ENCODE measurements at places on chromosomes 12 and 14.

- DNase-seq = no peak
Observed at GRCh38 chr12:53624458-53624857, 1.7 kb downstream of the ATF7 start.

GRCh38 chr12:67352682-67353081, 83.5 kb downstream of the CAND1 start:
- no peak for DNase-seq

DNA sequence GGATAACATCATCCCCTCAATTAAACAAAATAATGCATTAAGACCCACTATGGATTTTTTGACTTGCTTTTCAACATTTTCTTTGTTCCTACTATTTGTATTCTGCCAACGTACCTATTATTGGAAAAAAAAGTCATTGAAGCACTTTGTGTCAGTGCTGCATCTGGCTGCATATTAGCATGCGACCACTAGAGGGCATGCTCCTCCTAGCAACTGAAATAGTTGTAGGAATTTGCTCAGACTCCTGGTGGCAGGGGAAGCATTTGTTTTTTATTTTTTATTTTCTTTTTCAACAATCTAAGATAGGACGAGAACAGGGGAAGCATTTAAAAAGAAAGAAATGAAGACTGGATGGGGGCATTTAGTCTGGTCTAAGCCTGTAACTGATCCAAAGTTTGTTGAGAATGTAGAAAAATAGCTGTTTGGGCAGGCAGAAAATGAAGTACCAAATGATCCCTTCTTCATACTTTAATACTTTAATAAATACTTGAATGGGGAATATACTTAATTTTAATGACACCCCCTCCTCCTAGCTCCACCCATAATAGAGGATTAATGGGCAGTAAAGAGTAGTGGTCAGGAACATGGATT, 14.5 kb upstream of the CLEC4A start:
- DNase-seq = peak; percentile 65

DNA sequence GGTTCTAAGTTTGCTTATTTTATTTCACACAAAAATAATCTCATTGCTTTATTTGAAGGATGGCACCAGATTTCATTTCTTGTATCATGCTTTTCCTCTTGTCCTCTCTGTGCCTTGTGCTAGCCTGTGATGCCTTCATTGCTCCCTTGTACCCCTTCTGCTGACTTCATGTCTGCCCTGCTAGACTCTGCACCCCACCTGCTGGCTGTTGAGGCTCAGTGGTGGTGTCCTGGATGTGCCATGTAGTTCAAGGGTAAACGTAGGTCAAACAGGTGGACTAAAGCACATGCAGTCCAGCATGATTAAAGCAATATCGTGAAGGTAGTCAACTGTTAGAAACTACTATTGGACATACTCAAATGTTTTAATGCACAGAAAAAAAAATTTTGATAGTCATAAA, 21.6 kb downstream of the MRPS35 start:
- DNase-seq = no peak

DNA sequence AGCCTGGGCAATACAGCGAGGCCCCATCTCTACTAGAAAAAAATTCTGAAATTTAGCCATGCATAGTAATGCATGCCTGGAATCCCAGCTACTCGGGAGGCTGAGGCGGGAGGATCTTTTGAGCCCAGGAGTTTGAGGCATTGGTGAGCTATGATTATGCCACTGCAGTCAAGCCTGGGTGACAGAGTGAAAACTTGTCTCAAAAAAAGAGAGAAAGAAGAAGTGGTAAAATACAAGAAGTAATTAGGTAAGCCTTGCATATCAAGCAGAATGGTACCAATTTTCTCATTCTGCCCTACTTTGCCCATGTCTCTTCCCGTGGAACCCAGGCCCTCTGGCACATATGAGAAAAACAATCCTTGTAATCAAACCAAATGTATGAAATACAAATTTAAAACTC, 70.7 kb downstream of the SUSD6 start:
- no peak for DNase-seq

DNA sequence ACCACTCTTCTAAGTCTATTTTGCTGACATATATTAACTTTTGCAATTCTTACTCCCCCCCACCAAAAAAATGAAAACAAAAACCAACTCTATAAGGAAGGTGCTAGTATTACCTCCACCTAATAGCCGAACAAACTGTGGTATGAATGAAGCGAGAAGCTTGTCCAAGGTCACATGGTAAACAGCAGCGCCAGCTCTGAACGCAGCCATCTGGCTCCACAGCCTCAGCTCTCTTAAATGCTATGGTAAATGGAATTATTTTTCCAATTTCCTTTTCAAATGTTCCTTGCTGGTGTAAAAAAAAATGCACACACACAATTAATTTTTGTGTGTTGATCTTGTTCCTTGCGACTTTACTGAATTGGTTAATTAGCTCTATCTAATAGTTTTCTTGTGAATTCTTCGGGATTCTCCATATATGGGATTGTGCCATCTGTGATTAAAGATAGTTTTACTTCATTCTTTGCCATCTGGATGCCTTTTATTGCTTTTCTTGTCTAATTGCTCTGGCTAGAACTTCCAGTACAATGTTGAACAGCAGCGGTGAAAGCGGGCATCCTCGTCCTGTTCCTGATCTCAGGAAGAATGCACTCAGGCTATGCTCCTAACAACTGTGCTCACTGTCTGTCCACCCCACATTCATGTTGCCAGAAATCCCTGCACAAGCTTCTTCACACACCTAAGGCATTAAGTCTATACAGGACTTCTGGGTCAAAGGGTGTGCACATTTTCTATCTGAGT, 10.7 kb upstream of the C12orf76 start:
- no peak for DNase-seq

DNA sequence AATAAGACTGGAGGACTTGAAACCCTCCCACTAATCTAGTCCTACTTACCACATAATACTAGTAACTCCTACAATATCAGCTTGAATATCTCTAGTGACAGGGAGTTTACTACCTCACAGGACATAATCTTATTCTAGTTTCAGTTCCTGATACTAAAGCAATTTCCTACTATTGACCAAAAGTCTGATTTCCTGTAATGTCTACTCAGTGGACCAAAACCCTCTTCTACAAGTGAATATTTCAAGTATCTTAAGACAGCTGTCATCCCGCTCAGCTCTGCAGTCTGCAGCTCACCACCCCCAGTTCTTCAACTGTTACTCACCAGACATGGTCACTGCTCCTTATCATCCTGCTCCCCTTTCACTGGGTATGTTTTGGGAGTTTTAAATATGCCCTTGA, 70.8 kb upstream of the TMCC3 start:
- no peak for DNase-seq

GRCh38 chr12:67437011-67437410, 167.9 kb downstream of the CAND1 start:
- DNase-seq = no peak

GRCh38 chr12:106195621-106196027, 52.2 kb downstream of the CKAP4 start:
- DNase-seq = no peak

DNA sequence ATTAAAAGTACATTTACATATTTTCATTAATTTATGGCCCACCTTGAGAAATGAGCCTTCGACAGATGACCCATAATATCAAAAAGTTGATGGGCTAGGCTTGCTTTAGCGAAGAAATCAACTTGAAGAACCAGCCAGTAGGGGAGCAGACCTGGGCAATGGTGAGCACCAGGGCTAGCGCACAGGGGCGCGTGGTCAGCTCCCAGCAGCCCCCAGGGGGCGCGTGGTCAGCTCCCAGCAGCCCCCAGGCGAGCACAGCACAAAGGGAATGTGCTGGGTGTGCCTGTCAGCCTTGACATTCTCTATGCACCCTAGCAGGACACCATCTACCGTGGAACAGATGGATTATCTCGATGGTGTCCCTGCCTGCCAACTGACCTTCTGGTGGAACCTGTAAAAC, 15.3 kb upstream of the SOX5 start:
- no peak for DNase-seq

- no peak for DNase-seq
Observed at GRCh38 chr12:12872139-12872933, 19.0 kb upstream of the GPRC5A start.

DNA sequence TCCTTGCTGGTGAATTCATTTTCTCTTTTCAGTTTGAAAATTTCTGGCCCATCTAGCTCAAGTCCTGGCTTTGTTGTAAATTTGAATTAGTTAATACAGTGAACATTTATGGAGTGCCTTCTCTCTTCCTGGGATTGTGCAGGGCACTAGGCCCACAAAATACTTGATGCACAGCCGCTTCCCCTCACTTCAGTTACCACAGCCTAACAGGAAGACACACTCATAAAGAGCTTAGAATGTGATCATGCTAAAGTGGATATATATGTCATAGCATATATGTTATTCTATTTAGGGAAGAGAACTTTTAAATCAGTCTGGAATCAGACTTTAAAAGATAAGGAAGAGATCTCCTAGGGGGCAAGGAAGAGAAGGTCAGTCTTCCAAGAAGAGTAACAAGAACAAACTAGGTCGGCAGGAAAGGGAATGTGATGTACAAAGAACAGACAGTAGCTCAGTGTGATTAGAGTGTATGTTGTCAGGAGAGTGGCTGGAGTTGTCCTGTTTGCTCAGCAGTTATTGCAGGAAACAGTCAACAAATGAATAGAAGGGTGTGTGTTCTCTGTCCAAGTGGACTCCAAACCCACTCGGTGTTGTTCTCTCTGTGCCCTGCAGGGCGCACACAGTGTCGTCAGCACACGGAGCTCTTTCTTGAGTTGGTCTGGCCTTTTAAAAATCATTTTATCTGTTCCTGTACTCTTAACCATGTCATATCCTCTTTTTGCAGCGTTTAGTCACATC, 74.4 kb downstream of the DAAM1 start:
- DNase-seq = no peak

DNA sequence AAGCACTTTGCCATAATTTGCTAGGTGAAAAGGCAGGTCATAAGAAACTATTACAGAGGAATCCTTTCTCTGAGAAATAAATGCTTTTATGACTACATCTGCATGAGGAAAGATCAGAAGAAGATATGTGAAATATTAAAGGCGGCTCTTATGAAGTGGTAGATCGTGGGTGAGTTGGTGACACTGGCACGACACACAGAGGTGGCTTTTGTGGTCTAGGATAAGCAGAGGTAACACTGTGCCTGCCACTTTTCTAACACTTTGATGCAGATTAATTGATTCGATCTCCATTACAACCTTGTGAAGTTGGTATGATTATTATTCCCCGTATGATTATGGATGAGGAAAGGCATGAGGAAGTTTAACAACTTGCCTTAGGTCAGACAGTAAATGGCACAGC, 60.0 kb upstream of the ELK3 start:
- no peak for DNase-seq

DNA sequence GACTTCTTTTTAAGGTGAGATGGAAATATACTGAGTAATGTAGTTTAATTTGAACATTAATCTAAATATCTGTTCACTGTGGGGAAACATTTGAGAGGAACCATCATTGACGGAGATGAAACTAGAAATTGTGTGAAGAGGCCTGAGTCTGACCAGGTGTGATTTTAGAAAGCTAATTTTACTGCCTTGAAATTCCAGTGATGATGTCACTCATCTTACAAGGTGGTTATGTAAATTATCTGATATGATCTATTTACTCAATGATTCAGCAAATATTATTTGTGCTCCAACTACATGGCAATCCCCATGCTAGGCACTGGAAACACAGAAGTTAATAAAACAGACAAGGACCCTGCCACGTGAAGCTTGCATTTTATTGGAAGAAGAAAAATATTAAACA, 435.7 kb upstream of the DCN start:
- DNase-seq = no peak

DNA sequence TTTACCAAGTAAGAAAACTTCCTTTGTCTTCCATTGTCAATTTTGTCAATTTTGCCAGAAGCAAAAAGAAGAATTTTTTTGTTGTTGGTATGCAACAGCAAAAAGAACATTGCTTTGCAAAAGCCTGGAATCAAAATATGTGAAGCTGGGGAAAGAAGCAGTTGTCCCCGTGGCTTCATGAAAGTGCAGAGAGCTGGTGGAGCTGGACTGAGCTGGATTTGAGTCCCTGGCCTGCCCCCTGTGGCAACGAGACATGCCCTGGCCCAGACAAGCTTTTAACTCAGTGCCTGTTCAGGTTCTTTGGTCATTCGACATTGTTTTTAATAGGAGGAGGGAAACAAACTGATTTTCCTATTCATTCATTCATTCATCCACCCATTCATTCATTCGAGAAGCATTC, 70.3 kb downstream of the SLC15A4 start:
- DNase-seq = no peak

DNA sequence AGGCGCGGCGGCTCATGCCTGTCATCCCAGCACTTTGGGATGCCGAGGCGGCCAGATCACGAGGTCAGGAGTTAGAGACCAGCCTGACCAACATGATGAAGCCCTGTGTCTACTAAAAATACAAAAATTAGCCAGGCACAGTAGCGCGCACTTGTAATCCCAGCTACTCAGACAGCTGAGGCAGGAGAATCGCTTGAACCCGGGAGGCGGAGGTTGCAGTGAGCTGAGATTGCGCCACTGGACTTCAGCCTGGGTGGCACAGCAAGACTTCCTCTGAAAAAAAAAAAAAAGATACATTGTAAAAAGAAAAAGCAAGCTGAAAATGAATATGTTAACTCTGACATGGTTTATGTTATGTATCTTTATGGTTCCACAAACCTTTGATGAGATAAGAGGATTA, 33.6 kb downstream of the RPGRIP1 start:
- no peak for DNase-seq

DNA sequence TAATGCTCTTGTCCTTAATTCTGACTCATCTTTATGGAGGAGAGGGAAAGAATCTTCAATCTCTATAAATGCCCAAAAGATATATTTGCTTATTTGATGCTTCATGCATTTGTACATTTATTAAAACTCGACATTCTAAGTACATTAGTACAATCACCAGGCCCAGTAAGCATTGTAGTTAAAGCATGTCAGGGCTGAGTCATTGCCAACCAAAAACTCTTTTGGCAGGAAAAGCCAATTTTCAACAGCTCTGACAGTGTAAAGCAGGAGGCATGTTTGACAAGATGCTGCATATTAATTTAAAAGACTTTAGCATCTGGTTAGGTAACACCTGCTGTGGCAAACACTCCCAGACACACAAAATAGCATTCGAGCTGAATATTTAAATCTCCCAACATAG, 290.9 kb downstream of the PPFIA2 start:
- DNase-seq = no peak

DNA sequence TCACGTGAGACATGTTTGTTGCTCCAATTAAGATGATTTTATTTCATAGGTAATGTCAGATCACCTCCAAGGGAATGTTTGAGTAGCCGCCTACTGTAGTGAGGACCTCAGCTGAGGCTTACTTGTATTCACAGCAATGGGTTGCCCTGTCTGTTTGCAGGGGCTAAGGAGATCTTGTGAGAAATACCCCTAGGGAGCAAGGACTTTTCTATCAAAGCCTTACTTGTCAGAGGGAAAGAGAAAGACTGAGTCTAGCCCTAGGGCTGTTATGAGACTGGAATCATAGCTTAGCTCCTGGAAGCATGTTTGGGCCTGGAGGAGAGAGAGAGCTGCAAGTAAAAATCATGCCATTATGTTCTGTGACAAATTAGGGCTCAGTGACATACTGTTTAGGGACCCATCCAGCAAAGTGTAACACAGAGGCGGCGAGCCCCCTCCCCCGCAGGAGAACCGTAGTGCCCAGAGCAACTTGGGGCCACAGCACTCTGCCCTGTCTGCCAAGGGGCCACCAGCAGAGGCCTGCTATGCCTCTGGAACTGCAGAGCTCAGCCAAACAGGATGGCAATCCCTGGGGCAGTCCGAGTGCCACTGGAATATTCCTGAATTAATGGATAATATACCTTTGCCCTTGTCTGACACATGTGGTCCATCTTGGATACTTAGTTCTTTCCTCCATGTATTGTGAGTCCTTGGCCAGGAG, 178.8 kb downstream of the DACT1 start:
- no peak for DNase-seq

- DNase-seq = no peak
Observed at GRCh38 chr14:23047034-23047634, 5.1 kb downstream of the PSMB11 start.
